ENCODE measurements at places on chromosomes 5 and 9.

GRCh38 chr9:5554254-5554653 is 43.9 kb downstream of the PDCD1LG2 start:
- DNase-seq: no peak

- no peak for DNase-seq
Observed at GRCh38 chr5:150582241-150583109, 58.0 kb upstream of the SYNPO start.

DNA sequence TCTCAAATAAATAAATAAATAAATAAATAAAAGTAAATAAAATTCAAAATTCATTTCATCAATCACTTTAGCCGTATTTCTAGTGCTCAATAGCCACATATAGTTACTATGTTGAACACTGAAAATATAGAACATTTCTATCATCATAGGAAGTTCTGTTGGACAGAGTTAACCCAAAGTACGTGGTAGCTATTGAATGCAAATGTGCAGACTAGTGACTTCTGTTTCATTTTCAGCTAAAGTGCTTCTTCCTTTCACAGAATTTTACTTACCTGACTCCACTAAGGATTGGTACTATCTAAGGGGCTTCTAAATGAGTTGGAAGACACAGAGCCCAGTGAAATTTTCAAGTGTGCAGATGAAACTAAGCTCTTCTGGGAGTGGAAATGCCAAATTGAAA is 1208.3 kb downstream of the MAT2B start:
- no peak for DNase-seq

GRCh38 chr5:58274191-58274590 is 185.7 kb downstream of the PLK2 start:
- DNase-seq: no peak

- no peak for DNase-seq
Observed at GRCh38 chr5:40430101-40430710, 249.5 kb upstream of the PTGER4 start.

GRCh38 chr9:121071756-121072421 is 2.9 kb upstream of the CNTRL start:
- DNase-seq: no peak

- no peak for DNase-seq
Observed at GRCh38 chr9:38053697-38054461, 15.1 kb downstream of the SHB start.

- no peak for DNase-seq
Observed at GRCh38 chr5:156411185-156411613, 84.2 kb downstream of the SGCD start.

DNA sequence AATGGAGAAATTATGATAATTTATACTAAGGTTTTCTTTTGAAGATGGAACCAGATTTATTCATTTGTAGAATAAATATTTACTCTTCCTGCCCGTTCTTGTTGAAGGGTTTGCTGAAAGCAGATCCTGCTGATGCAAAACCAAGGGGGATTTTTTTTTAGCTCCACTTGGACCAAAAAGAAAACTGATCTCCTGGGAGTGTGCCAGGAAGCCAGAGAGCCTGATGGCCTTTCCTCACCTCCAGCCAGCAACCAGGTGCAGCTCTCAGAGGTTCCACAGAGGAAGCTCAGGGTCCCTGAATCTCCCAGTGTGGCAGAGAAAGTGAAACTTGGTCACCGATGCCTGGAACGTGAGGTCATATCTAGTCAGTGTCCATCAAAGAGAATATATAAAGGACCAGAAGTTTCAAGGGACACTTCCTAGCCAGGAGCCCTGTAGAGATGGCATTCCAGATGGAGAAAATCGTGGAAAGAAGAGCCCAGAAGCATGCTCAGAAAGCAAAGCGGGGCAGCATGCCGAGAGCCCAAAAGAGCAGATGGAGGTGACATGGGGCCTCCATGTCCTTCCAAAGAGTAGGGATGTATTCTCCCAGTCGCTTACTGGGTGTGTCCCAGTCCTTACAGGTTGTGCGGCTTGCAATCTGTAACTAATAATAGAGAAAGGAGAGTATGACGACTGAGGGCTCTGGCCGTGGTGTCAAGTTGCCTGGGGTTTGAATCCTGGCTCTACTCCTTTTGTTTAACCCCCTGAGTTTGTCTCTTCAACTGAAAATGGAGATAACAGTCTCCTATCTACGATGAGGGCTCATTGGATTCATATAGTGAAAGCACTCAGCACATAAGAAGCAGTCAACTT is 12.2 kb downstream of the AFAP1L1 start:
- DNase-seq: no peak

DNA sequence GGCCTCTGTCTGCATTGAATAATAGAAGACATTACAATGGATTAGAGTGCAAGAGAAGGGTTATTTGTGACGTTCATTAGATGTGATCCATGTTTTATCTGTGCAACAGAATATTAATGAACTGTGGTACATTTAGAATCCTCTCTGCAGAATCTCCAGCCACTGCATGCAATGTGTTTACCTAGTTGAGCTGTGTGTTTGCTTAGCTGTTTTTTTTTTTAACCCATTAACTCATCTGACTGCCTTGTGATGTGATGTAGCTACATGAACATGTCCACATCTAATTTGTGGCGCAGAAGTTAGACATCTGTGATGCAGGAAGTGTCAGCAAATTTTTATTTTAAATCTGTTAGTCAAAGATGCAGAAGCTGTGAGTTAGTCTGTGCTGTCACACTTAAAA is 236.9 kb downstream of the CD180 start:
- DNase-seq: no peak

- DNase-seq: no peak
Observed at GRCh38 chr9:99127356-99128132, 22.6 kb downstream of the TGFBR1 start.

DNA sequence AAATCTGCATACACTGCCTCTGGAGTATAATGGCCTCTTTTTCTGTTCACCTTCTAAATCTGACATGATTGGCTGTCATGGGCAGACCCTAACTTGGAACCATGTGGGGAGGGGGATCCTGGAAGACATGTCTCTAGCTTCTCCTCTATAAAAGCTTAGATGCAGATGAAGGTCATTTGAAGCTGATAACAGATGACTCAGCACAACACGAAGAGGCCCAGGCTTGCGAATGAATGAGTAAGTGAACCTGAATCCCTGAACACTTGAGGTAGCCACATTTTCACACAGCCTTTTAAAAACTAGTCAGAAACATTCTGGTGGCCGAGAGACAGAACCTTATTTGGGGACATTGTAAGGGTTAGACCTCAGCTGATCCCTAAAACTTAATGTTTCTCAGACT is 282.6 kb downstream of the ELAVL2 start:
- DNase-seq: no peak

DNA sequence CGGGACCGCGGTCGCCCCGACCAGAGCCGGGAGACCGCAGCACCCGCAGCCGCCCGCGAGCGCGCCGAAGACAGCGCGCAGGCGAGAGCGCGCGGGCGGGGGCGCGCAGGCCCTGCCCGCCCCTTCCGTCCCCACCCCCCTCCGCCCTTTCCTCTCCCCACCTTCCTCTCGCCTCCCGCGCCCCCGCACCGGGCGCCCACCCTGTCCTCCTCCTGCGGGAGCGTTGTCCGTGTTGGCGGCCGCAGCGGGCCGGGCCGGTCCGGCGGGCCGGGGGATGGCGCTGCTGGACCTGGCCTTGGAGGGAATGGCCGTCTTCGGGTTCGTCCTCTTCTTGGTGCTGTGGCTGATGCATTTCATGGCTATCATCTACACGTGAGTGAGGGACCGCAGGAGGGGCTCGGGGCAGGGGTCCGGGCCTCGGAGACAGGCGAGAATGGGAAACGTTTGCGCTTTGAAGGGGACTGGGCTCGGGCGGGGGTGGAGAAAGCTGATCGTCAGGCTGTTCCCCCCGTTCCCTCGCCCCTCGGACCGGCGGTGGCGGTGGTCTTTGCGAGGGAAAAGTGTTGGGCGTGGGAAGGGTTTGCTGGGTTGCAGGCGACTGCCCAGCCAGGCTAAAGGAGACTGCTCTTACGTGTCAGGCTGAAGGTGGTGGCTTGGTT is 457 bp downstream of the UGCG start:
- DNase-seq: no peak

GRCh38 chr9:122474561-122474960 is 3.2 kb downstream of the OR1J1 start:
- no peak for DNase-seq

DNA sequence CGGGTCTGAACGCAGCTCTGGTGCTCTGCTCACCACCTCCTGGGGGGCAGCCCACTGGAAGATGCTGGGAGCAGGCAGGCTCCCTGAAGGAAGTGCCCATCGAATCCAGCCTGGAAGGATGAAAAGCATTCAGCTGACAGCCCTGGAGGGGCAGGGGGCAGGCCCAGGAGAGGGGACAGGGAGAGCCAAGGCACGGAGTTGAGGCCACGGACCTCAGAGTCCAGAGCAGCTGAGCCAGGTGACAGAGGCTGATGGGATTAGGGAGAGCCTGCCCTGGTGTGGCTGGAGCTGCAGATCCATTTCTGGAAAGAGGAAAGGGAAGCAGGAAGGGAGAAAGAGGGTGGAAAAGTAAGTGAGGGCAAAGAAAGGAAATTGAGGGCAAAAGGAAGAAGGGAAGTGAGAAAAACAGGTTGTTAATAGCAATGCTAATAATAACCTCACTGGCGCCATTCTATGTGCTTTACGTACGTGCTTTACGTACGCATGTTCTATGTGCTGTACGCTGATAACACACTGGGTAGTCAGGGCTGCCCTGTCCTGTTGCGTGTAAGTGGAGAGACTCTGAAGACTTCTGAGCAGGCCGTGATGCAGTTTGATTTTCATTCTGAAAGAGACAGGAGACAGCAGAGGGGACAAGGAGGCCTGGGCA is 52.6 kb downstream of the LMX1B start:
- no peak for DNase-seq

DNA sequence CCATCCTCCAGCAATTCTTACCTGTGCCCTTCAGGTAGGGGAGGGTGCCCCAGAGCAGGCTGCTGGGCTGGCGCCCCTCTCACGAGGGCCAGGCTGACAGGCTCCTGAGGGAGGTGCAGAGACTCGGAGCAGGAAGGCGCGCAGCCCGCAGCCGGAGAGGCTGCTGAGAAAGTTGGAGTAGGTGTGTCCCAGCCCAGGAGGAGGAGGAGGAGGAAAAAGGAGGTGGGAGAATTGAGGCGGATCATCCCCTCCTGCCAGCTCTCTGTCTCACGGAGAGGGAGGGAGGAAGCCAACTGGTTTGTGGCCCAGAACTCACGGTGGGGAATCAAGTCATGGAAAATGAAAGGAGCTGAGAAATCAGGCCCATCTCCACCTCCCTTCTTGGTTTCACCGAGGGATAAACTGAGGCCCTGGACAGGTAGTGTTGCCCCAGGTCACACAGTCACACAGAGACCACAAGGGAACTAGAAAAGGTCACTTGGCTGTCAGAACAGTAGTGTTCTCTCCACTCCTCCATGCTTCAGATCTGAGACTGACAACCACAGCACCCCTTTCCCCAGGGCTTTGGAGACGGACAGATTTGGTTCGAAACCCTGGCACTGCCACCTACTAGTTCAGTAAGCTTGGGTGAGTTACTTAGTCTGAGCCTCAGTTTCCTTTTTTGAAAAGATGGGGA is at the start of gene FAT2:
Gene FAT2, minus strand, starts transcription at position 188 of the 676 bp plus-strand sequence. CDS start 22,400 bp downstream, outside the sequence.
- no peak for DNase-seq

DNA sequence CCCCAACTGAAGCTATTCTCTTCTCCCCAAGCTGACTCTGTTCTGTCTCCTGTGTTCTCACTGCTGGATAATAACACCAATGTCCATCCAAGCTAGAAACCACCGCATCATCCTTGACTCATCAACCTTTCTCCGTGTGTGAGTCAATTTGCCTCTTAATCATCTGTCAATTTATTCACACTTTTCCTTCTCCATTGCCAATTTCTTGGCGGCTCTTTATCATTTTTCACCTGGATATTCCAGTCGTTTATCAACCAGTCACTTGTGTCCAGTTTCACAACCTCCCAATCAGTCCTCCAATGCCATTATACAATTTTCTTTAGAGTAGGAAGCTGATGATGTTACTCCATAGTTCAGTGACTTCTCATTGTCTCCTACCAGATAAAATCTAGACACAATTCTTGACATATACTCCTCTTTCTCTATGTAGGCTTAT is 45.4 kb upstream of the LIFR start:
- DNase-seq: no peak

- no peak for DNase-seq
Observed at GRCh38 chr5:68543212-68543611, 327.7 kb downstream of the PIK3R1 start.

GRCh38 chr5:151815051-151815450 is 43.3 kb downstream of the G3BP1 start:
- DNase-seq: no peak

GRCh38 chr5:31124651-31125305 is 68.7 kb upstream of the CDH6 start:
- DNase-seq: no peak

DNA sequence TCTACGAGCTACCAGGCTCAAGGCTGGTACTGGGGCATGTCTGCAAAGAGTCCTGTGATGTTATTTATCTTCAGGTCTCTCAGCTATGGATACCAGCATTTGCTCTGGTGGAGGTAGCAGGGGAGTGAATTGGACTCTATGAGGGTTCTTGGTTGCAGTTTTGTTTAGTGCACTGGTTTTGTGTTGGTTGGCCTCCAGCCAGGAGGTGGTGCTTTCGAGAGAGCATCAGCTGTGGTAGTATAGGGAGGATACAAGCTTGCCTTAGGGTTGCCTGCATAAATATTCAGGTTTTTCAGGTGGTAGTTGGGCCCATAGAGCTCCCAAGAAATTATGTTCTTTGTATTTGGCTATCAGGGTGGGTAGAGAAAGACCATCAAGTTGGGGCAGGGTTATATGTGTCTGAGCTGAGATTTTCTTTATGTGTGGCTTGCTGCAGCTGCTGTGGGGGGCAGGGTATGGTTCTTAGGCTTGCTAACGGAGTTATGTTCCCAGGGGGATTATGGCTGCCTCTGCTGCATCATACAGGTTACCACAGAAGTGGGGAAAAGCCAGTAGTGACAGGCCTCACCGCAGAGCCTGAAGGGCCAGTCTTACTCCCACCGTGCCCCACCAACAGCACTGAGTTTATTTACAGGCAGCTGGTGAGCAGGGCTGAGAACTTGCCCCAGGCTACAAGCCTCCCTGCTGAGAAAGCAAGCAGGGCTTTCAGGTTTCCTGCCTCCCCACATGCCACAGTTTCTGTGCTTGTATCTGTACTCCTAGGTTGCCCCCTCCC is 9.7 kb upstream of the RIOK2 start:
- DNase-seq: no peak

GRCh38 chr5:149089796-149090195 is 26.9 kb upstream of the SH3TC2 start:
- DNase-seq: no peak

- DNase-seq: no peak
Observed at GRCh38 chr9:109297899-109298298, 23.0 kb downstream of the EPB41L4B start.
